ENCODE measurements at places on chromosomes 16 and 17. TPM values are rescaled to one million over a fixed set of nuclear protein-coding genes. Genes with fewer than 3 reads are reported as not detected.

DNA sequence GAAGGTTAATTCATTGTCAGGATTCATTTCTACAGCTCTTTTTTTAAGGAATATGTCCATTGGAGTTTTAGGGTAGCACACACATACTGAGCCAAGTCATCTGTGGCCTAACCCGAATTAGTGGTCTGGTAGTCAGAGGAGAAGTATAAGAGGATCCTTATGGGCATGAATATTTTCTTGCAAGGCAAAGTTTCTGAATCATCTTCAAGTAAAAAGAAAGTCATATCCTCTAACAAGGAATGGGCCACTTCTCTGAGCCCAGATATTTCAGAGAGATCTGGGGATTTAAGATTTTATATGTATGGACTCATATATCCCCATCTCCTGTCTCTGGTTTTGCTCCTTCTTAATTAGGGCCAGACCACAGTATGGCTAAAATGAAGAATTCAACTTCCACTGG is 99.2 kb upstream of the CDH8 start:
- H3K27me3 ChIP-seq, result no peaks in the 10 kb centered on the region
- no peak overlapping the region for H3K4me3 ChIP-seq
- no peaks in the 10 kb centered on the region for H3K36me3 ChIP-seq
- no peak overlapping the region for H3K27ac ChIP-seq
- H3K4me1 ChIP-seq, result no peaks in the 10 kb centered on the region

DNA sequence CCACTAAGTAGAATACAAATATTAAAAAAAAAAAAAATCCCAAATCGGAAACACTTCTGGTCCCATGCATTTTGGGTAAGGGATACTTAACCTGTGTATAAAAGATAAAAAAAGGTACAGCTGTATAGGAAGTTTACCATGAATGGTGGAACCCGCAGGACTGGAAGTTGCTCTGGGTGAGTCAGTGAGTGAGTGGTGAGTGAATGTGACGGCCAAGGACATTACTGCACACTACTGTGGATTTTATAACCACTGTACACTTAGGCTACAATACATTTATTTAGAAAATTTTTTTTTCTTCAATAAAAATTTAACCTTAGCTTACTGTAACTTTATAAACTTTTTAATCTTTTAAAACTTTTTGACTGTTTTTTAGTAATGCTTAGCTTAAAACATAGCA is 71.3 kb upstream of the BCAR1 start:
- peaks cover 69% of the 10 kb centered on the region for H3K4me1 ChIP-seq
- no peak overlapping the region for H3K4me3 ChIP-seq

GRCh38 chr16:54174201-54174600 is 112.4 kb downstream of the IRX3 start:
- DNase-seq, result no peak
- no peaks in the 10 kb centered on the region for H3K36me3 ChIP-seq
- H3K4me3 ChIP-seq, result no peak overlapping the region

DNA sequence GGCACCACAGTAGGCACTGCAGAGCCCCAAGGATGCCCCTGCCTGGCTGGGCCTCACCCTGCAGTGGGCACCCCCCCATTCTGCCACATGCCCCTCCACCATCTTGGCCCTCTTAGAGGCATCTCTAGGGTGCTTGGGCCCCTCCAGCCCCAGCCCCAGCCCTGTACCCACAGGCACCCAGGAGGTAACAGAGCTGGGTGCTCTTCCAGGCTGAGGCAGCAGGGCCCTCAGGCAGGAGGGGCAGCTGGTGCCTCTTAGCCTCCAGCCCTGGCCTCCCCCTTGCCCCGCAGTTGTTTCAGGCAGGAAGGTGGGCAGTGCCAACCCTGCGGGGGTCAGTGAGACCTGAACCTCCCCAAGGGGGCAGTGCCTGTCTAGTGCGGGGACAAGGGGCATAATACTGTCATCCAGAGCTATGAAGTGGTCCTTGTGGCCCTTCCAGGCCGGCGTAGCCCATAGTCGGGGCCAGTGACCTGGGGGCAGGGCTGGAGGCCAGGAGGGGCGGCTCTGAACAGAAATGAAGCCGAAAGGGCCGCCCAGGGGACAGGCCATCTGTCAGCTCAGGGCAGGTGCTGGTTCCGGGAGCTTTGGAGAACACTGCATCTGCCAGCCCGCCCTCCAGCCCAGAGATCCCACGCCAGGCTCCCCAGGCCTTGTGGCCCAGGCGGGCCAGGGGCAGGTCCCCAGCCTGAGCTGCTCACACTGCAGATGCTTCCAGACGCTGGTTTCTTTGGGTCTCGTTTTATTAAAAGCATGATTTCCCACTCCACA is 4.9 kb upstream of the AATK start:
- H3K36me3 ChIP-seq, result peaks cover 7% of the 10 kb centered on the region
- H3K4me3 ChIP-seq, result no peak overlapping the region
- peaks cover 5% of the 10 kb centered on the region for H3K27me3 ChIP-seq

DNA sequence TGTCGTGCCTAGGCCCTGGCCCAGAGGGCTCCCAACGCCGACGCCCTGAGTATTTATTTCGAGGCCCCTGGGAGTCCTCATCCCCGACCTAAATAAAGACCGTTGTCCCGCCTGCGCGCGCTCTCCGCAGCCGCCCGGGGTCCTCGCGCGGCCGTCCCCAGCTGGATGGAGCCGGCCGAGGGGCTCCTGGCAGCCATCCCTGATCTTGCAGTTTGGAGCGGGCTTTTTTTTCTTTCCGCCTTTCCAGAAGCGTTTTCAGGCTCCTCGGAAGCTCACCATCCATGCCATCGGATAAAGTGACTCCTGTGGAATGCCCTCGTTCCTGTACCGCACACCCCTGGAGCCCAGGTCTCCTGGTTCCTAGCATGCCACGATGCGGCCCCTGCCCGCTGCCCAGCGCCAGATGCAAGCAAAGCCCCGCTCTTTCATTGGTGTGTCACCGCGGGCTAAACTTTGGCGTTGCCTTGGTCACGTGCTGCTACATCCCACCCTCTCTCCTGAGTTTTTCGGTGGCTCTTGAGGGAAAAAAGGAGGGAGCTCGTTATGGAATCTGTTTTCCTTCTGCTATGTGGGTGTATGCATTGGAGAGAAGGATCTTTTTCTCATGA is 716 bp downstream of the TMEM94 start:
- peak overlapping the region; percentile 97 for H3K27ac ChIP-seq
- peaks cover 26% of the 10 kb centered on the region for H3K4me1 ChIP-seq
- no peaks in the 10 kb centered on the region for H3K36me3 ChIP-seq
- DNase-seq, result peak; percentile 86
- no peaks in the 10 kb centered on the region for H3K27me3 ChIP-seq
- H3K4me3 ChIP-seq, result peak overlapping the region; percentile 91

DNA sequence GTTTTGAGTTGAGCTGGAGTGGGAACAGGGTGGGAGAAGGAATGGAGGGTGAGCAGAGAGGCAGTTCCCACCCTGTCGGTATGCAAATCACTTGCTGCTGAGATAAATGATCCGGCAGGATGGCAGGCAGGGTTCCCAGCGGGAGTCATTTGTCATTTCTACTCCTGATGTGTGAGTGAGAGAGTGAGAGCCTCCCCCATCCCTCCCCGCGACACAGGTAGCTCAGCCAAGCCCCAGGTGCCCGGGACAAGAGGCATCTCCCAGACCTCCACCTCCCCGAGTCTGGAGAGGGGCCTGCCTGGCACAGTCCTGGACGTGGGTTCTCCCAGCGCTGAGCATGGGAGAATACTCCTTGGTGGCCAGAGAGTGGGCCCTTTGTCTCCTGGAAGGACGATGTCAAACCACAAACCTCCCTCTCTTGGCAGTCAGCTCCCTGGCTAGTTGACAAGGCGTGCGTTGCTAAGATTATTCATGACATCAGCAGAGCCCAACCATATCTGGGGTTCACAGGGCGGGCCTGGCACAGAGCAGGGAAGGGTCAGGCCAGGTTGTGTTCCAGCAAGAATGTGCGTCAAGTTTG is 33.7 kb upstream of the TNRC6C start:
- DNase-seq, result no peak
- no peaks in the 10 kb centered on the region for H3K36me3 ChIP-seq
- H3K27me3 ChIP-seq, result peaks cover 67% of the 10 kb centered on the region
- H3K27ac ChIP-seq, result no peak overlapping the region

DNA sequence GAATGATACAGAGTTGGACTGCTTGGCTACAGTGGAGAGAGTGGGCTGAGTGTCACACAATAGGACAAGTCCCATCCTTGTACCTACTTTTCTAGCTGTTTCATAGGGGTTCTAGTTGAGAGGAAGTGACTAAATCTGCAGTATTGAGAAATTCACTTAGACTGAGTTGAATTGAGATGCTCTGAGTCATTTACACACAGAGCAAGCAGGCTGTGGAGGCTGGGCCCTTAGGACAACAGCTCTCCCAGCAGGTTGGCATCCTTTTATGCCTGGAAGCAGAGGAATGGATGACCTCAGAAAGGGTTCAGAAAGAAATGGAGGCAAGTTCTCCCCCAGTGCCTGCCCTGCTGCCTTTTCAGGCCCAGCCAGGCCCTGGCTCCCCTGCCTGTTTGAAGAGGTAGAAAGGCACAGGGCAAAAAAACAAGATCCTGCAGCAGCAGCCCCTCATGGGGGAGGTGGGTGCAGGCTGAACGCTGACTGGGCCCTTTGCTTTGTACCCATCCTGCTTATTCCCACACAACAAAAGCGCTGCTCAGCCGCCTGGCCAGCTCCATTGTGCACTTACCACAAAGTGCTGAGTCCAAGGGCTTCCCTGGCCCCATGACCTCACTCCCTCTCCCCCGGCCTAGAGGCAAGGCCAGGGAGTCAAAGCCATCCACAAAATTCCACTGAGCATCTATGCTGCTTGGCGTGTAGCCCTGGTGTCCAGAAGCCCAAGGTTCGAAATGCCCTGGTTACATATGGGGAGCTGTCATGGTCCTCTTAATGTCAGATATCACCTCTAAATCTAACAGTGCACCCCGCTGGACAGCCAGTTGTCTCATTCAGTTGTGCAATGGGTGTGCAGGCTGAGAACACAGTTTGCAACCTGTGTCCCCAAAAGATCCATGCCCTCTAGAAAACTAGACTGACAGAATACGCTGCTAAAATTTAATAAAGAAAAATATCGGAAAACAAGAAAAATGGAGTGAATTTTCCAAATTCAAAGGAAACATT is 5.4 kb upstream of the CRYBA1 start:
- H3K4me1 ChIP-seq, result peaks cover 35% of the 10 kb centered on the region
- H3K27ac ChIP-seq, result peak overlapping the region; percentile 89
- no peaks in the 10 kb centered on the region for H3K36me3 ChIP-seq
- H3K4me3 ChIP-seq, result peak overlapping the region; percentile 32

GRCh38 chr17:49104511-49105074 is 28.0 kb upstream of the B4GALNT2 start:
- no peaks in the 10 kb centered on the region for H3K27me3 ChIP-seq
- no peaks in the 10 kb centered on the region for H3K36me3 ChIP-seq
- DNase-seq, result peak; percentile 23
- peaks cover 30% of the 10 kb centered on the region for H3K4me1 ChIP-seq
- no peak overlapping the region for H3K27ac ChIP-seq
- H3K4me3 ChIP-seq, result no peak overlapping the region

DNA sequence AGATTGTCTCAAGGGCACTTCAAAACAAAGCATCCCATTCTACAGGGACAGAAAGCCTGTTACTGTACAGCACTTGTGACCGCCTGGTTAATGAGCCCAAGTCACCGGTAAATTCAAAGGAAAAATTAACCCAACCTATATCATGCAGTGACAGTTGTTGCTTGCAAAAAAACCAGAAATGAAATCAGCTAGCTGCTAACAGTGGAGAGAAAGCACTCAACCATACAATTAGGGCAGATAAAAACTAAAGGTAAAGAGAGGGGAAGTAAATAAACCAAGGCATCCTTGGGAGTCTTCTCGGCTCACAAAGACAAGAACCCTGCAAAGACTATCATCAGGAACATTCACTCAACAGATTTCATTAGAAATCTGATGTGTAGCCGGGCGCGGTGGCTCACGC is 5.9 kb downstream of the RETREG3 start:
- peaks cover 3% of the 10 kb centered on the region for H3K36me3 ChIP-seq
- peaks cover 36% of the 10 kb centered on the region for H3K4me1 ChIP-seq
- H3K27me3 ChIP-seq, result no peaks in the 10 kb centered on the region
- no peak overlapping the region for H3K4me3 ChIP-seq
- no peak overlapping the region for H3K27ac ChIP-seq
- no peak for DNase-seq

DNA sequence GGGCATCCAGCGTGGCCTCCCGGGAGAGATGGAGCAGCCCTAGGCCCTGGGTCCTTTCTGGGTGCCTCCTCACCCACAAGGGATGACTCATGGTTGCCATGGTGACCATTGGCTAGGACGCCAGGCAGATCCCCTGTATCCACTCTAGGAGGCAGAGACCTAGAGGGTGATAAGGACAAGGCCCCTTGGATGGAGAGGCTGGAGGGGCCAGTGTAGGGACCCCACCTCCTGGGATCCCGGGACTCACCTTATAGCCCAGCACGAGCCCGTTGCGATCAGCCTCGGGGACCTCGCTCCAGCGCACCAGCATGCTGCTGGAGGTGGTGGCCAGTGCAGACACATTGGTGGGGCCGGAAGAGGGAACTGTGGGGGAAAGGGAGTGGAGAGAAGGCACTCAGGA is 82.2 kb upstream of the CDC42EP4 start:
- H3K27me3 ChIP-seq, result no peaks in the 10 kb centered on the region
- DNase-seq, result no peak
- H3K36me3 ChIP-seq, result peaks cover 14% of the 10 kb centered on the region
- no peak overlapping the region for H3K4me3 ChIP-seq

DNA sequence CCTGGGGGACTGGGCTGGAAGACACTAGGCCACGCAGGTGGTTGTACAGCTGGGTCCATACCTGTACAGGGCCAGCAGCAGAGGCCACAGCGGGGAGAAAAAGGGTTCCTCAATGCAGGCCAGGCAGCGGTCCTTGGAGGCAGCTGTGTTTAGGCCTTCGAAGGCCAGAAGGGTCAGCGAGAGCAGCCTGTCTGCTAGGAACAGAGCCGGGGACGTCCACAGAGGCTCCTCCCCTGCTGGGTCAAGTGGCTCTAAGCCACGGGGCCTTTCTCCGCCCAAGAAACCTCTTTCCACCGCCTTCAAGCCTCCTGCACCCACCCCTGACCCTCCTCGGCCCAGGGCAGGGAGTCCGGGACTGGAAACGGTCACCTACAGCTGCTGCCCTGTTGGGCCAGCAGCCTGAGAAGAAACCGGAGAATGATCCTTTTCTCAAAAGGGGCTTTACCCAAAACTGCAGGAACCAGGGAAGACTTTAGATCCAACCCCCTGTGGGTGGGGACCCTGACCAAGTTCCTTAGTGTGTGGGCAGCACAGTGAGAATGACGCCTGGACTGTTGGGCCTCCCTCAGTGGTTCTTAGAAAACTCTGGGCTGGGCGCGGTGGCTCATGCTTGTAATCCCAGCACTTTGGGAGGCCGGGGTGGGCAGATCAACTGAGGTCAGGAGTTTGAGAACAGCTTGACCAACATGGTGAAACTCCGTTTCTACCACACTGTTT is 8.4 kb upstream of the SPATA2L start:
- peaks cover under 1% of the 10 kb centered on the region for H3K36me3 ChIP-seq
- H3K4me1 ChIP-seq, result peaks cover 5% of the 10 kb centered on the region
- no peak overlapping the region for H3K27ac ChIP-seq
- DNase-seq, result no peak

- H3K4me1 ChIP-seq, result peaks cover 3% of the 10 kb centered on the region
- H3K27ac ChIP-seq, result no peak overlapping the region
- peaks cover 13% of the 10 kb centered on the region for H3K27me3 ChIP-seq
- no peak overlapping the region for H3K4me3 ChIP-seq
- peak; percentile 38 for DNase-seq
- H3K36me3 ChIP-seq, result no peaks in the 10 kb centered on the region
These were observed 8.9 kb upstream of the TMEM220 start for GRCh38 chr17:10738521-10739258.

Gene TMC5
- total RNA-seq, result not detected

Gene RNF135
- total RNA-seq, result 16.9 TPM

Gene PHAF1
- total RNA-seq, result 19.5 TPM

Gene LITAFD
- total RNA-seq, result not detected

Gene ST6GALNAC2
- total RNA-seq, result 1.9 TPM

All from osteocyte (in vitro differentiated cells).